ENCODE measurements at places on chromosomes 12 and 14.
A peak's percentile ranks its signal among the peaks of the same experiment; 100 is the strongest.

- DNase-seq = no peak
Measured at GRCh38 chr14:39060818-39061437, 42.1 kb downstream of the SEC23A start.

GRCh38 chr12:51527966-51528365 is 63.1 kb upstream of the SCN8A start:
- DNase-seq = no peak

DNA sequence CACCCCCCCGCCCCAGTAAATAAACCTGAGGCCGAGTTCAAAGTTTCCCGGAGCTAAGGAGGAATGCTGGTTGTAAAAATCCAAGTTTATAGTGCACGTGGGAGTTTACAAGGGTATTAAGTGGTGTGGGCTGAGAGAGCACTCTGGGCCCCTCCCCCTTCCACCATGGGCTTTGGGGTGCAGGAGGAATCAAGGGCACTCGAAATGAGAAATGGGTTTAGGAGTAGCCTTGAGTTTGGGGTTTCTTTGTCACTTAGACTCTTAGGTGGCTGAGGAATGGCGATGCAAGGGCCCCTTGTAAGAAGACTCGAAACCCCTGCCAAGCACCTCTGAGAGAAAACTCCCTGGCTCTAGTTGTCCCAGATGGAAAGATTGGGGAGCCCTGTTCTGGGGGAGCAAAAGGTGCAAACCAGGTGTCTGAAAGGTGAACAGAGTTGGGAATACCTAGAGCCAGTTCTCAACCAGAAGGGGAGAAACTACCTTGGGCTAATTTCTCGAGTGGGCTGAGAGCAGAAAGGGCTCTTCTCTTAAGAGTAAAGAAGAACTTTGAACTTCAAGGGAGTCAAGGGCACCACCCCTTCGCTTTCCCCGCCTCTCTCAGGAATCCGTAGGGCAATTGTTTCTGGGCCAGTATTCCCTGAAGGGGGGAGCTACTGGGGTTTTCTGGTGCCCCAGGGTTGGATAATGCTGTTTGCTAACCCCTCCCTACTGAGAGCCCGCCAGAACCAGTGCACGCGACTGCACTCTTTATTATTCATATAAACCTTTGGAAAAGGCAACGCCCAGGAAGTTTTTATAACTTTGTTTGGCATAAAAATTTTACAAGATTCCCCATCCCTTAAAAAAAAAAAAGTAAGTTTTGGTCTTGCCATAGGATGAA is 4.0 kb upstream of the HOTAIR start:
- no peak for DNase-seq

GRCh38 chr12:89663577-89664357 is 44.9 kb downstream of the ATP2B1 start:
- no peak for DNase-seq

DNA sequence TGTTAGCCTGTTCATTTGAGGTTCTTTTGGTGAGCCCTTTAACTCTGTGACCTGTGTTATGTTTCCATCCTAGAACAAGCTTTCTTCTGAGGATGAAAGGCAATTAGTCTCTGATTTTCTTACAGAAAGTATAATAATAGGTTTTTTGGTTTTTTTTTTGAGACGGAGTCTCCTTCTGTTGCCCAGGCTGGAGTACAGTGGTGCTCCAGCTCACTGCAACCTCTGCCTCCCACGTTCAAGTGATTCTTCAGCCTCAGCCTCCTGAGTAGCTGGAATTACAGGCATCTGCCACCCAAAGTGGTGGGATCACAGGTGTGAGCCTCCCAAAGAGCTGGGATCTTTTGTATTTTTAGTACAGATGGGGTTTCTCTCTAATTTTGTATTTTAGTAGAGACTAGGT is 52.7 kb upstream of the SYNE2 start:
- no peak for DNase-seq

GRCh38 chr12:11499806-11500187 is 104.4 kb upstream of the PRB2 start:
- DNase-seq = no peak

- DNase-seq = no peak
Measured at GRCh38 chr12:54611715-54612149, 23.0 kb downstream of the LACRT start.

DNA sequence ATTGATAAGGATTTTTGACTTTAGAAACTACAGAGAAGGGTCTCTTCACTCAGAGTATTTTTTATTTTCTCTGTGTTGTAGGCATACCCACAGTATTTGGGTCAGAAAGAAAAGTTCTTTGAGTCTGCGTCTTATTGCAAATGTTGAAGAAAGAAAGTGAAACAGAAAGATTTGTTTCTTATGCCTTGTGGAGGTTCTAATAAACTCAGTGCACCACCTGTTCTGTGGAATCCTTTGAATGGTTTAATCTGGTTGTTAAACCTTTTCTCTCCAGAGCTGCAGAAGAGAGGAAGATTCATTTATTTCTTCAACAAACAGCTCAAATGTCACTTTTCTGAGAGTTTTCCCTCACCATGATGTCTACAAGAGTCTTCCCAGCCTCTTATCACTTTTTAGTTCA is 146.6 kb upstream of the PLEKHG7 start:
- DNase-seq = no peak

- DNase-seq = no peak
Measured at GRCh38 chr14:100450736-100451135, 127.6 kb downstream of the SLC25A47 start.

DNA sequence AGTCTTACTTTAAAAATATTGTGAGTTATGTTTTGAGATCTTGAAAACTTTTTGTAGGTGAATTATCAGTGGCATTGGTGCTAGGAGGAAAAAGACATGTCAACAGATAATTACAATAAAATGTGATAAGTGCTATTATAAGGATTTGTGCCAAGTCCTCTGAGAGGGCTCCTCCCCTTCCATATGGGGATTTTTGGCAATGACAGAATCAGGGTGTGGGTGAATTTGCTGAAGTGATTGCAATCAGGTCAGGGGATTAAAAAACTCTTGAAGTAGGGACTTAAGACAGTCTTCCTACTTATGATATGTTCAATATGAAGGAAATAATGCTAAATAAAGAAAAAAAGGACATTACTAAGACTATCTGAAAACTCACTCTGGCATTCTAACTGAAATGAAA is 122.5 kb downstream of the SLC15A5 start:
- peak; percentile 52 for DNase-seq

- no peak for DNase-seq
Measured at GRCh38 chr14:100728962-100729361, 2.3 kb downstream of the DLK1 start.

DNA sequence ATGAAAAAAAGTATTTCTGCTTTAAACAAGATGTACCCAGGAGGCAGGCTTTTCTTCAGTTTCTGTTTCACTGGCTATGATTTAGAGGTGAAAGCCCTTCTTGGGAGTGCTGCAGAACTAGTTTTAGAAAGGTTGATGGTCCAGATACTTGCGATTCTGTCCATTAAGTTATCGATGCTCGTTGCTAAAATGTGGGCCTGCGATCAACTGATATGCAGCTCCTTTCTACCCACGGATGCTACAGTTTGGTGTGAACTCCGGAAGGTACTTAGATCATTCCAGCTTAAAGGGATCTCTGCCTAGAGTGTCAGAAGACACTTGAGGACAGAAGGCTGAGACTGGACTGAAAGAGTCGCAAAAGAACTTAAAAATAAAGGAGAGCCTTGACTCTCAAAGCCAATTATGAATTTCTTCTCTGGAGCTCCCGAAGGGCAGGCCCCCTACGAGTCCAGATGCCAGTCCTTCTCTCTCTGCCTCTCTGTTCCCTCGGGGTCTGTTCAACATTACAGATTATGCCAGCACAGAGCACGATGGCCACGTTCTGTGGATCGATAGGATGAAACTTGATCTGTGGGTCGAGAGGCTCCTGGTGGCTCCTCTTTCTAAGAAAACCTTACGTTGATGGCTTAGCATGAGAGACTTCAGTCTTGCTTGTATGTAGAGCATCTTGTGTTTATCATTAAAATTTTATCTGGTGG is 40.0 kb downstream of the FBXW8 start:
- no peak for DNase-seq

DNA sequence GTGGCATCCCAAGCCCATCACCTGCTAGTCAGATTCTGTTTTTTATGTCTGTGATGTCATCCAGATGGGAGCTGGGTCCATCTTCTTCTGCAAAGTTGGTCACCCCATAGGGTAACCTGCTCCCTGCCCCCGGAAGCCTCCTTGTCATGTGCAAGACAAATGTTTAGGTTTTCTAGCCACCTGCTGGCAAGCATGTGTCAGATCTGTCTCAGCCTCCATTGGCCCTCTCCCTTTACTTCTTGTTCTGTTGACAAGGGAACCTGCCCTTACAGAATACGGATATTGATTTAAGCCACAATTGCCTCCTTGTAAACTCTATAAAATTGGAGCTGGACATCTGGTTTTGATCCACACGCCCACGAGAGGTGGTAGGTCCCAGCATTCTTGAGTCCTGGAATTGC is 7.5 kb downstream of the NTF3 start:
- DNase-seq = no peak

DNA sequence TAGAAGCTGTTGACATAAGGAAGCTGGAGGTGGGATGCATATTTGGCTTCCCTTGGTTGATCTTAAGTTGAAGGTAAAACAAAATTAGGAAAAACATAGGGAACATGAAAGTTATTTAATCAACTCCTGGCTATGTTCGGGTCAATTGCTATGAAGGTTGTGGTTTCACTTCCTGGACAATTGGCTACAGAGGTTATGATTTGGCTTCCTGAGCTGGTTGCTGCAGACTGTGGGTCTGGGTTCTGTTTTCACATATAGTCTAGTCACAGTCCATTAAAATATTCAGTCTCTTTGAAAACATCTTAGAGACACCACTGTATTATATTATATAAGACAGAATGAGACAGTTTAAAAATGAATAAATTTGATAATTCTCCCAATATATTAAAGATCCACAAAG is 895.2 kb upstream of the USP15 start:
- DNase-seq = no peak

- peak; percentile 3 for DNase-seq
Measured at GRCh38 chr14:87491816-87492215, 501.2 kb downstream of the GALC start.

DNA sequence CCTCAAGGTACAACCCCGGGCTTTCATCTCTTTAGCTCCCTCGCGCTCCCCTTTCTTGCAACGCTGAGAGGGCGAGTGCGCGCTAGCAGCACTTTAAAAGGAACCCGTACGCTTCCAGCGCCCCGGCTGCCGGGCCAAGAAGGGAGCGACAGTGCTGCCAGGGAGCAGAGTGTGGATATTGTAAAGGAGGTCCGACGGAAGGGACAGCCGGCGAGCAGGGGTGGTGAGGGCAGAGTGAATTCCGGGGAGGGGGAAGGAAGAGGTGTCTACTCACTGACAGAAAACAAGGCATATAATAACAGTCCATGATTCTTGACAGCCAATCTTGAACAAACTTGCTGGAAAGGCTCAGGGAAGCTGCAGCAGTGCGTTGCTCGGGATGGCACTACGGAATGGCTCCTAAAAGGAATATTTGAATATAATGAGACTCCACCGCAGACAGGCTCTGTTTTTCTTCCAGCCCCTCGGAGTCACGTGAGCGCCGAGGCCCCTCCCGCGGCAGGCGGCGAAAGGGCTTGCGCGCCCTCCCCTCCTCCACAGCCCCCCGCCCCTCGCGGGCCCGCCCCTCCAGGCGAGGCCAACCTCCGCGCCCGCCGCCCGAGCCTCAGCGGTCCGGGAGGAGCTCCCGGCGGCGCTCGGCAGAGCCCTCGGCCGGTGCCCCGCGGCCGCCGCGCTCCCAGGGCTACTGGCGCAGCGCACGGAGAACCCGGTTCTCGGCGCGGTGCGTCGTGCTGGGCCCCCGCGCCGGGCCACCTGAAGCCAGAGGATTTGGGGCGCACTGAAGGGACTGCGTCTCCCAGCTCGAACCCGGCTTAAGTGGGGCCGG is 3.4 kb downstream of the BMP4 start:
- DNase-seq = peak; percentile 84

GRCh38 chr14:68139431-68140075 is 320.0 kb downstream of the RAD51B start:
- DNase-seq = no peak

DNA sequence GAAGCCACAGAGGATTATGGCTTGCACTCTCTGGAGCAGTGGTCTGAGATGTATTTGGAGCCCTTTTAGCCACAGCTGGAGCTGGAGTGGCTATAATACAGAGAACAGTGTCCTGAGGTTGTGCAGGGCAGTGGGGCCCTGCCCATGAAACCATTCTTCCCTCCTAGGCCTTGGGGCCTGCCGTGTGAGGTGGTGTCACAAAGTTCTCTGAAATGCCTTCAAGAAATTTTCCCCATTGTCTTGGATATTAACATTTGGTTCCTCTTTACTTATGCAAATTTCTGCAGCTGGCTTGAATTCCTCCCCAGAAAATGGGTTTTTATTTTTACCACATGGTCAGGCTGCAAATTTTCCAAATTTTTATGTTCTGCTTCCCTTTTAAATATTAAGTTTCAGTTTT is 79.3 kb downstream of the UNC79 start:
- no peak for DNase-seq

- DNase-seq = no peak
Measured at GRCh38 chr14:42322531-42323284, 716.0 kb downstream of the LRFN5 start.

DNA sequence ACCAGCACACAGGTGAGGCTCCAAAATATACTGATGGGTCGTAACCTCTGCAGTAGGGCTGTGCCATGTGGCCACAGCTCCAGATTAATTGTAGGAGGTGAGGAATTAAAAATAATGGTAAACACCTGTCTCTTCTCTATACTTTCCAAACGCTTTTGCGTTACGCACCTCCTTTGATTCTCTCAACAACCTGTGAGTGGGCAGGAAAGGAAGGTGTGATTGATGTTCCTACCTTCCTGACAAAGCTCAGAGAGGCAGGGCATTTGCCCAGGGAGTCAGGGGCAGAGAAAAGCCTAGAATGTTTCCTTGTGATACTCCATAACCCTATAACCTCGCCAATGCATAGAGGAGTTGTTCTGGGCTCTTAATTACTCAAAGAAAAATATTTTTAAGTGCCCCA is 124.9 kb downstream of the PRMT8 start:
- DNase-seq = no peak

DNA sequence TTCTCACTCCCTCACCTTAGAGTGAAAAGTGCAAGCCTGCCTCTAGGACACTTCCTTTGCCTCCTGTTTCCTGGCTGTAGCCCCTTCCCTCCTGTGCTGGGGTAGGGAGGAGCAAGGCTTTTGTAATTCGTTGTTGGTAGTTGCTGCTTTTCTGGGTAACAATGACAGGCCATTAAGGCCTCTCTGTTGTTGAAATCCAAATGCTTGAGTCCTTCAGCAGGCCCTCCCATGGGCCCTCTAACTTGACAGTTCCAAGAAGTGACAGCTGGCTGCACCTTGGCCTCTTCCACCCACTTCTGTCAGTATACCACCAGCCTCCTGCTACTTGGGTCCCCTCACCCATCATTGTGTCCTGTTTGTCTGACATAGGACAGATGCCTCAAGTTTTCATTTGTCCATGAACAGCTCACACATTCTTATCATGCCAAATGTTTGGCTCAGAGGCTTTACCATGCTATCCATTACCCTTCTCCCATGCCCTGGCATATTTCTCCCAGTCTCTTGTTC is 103.7 kb upstream of the PDE3A start:
- DNase-seq = no peak

GRCh38 chr12:93892423-93893268 is 215.5 kb downstream of the CRADD start:
- DNase-seq = peak; percentile 88

- DNase-seq = no peak
Measured at GRCh38 chr12:64585104-64585503, 25.2 kb upstream of the RASSF3 start.

- no peak for DNase-seq
Measured at GRCh38 chr14:81669308-81669707, 135.7 kb upstream of the SEL1L start.

- DNase-seq = no peak
Measured at GRCh38 chr14:62307844-62308243, 545.6 kb downstream of the SNAPC1 start.

GRCh38 chr12:11799502-11799873 is 150.0 kb downstream of the ETV6 start:
- no peak for DNase-seq
